ENCODE measurements at places on chromosomes 5 and 9. TPM values are rescaled to one million over a fixed set of nuclear protein-coding genes. Genes with fewer than 3 reads are reported as not detected.

- no peak for DNase-seq
Measured at GRCh38 chr5:78387468-78388153, 27.2 kb downstream of the SCAMP1 start.

DNA sequence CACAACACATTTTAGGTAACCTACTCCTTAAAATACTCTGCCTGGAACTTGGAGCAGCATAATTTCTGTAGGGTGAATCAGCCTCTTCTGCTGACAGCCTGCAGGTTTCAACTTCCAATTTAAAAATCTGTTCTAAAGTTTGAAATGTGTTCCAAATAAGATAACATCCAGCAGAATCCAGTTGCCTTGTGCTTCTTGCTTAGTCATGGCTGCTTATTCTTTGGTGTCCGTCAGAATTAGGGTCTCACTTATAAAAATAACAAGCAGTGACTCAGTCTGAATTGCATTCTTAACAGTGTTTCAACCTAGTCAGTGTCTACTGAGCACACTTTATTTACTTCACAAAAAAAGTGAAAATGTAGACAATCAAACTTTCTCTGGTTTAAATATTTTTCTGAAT is 3.7 kb downstream of the CDH6 start:
- no peak for DNase-seq

DNA sequence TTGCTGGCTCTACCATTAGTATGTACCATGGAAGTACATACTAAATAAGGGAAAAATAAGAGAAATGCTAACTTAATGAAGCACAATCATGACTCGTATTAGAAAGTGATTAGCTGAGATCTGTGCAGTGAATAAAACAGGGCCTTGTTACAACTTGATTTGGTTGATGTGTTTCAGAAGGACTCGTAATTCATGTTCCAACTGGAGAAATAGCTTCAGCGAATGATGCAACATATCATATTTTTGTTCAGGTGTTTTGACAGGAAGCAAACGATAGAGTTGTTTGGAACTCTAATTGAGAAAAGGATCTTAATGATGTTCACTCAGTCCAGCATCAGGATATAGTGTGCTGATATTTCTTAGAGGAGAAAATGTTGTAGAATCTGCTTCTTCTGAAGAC is 474.6 kb upstream of the WWC1 start:
- DNase-seq, result no peak

DNA sequence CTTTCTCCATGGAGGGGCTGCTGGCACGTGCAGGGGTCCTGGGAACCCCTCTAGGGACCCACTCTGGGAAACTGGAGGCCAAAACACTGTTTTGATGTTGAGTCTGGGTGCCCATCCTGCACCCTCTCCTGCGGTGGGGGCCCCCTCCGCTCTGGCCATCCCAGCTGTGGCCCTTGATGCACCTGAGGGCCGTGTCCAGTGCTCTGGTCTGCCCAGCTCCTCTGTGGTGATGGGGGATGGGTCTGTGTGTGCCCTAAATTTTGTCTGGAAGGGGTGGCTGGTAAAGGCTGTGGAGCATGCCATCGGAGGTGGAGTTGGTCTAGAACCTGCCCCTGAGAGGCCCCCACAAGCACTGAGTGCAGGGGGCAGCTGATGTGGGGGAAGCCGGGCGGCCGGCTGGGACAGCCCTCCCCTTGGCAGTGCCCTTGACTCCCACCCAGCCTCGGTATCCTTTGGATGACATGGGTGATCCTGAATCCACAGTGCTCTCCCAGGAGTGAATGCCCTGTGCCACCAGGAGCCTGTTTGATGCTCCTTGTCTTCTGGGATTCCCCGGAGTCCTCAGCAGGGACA is 26.3 kb downstream of the AHRR start:
- DNase-seq, result no peak

DNA sequence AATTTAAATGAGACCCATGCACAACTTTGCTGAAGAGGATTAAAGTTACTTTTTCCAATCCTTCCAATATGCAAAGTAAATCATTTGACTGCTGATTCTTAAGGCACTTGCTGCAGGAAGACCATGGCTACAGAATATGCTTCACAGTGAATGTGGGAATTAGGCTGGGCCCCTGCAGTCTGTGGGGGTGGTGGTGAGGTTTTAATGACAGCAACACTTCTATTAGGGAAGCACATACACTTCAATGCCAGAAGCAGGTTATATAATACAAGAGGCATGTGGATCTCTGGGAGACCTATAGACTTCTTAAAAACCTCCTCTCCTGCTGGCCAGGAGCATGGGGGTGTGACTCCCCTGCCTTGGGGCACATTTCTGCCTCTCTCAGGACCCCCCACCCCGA is 124.5 kb upstream of the KLF9 start:
- DNase-seq, result no peak

DNA sequence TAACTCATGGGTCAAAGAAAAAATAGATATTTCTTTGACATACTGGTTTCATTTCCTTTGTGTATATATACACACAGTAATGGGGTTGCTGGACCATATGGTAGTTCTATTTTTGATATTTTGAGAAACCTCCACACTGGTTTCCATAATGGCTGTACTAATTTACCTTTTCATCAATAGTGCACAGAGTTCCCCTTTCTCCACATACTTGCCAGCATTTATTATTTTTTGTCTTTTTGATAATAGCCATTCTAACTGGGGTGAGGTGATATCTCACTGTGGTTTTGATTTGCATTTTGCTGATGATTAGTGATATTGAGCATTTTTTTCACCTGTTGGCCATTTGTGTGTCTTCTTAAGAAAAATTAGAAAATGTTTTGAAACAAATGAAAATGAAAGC is 78.4 kb upstream of the CKMT2 start:
- DNase-seq, result no peak

- DNase-seq, result no peak
Measured at GRCh38 chr9:126125577-126125976, 201.1 kb upstream of the MVB12B start.

DNA sequence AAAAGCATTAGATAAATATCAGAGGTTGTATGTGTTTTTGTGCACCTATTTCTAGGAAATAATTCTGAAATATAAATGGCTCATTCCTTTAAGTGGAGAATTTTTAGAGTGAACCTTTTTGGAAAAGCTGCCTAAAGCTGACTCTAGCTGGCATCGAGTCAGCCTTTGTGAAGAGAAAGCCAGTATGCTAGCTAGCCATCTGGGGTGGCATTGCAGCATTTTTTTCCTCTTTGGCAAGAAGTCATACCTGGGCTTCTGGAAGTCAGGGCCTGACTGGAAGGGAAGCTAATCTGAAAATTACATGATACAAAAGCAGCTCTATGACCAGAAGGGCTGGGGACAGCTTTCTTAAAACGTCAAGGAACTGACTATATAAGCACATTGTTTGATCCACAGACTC is 19.7 kb downstream of the ANP32B start:
- DNase-seq, result no peak

GRCh38 chr9:98009437-98009836 is 26.3 kb downstream of the ANP32B start:
- DNase-seq, result no peak

DNA sequence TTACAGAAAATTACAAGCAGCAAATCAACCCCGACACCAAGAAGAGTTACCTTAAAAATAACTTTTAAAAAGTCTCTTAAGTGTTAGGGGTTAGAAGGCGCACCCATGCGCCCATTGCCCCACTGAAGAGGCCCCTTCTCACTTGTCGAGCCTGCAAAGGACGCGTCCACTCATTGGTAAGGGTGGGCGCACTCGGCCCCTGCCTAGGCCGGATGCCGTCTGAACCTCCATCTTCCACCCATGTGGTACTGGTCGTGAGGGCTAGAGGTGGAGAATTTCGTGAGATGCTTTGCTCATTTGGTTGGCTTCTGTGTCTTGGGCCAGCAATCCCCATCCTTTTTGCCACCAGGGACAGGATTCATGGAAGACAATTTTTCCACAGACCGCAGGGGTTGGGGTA is 27.5 kb upstream of the LRRC14B start:
- no peak for DNase-seq

- DNase-seq, result no peak
Measured at GRCh38 chr9:78386348-78386747, 89.4 kb downstream of the PSAT1 start.

DNA sequence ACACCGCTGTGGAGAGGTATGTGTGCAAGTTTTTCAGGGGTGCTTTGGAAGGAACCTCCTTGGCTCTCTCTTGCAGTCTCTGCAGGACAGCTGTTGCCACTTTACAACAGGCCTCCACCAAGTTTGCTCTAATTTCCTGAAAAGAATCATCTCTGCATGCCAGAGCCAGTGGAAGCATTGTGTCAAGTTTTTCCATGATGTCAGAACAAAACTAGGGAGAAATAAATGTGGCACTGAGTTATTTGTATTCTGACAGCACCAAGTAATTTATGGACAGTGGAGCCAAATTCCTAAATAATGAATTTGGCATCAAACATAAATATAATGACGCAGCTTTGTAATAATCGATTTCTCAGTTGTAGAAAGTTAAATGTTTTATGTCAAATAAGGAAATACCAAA is 146.9 kb downstream of the KIAA0825 start:
- DNase-seq, result peak; percentile 86

- DNase-seq, result no peak
Measured at GRCh38 chr9:134265078-134265477, 61.2 kb upstream of the RXRA start.

DNA sequence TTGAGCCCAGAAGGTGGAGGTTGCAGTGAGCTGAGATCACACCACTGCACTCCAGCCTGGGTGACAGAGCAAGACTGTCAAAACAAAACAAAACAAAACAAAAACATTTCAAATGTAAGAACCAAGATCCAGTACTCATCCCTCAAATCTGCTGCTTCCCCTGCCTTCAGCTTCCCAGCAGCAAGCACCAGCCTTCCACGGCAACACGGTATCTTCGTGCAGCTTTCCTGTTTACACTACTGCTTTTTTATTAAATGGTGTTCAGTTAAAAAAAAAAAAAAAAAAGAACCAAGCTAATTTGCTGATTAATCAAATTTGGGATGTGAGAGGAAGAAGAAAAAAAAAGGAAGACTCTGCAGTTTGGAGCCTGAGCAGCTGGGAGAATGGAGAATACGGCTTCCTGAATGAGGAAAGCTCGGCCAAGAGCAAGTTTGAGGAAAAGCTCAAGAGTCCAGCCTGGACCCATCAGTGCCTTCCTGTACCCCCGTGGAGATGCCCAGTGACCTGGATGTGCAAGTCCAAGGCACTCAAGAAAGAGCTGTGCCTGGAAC is 28.0 kb upstream of the SLC2A8 start:
- no peak for DNase-seq

GRCh38 chr9:5438301-5439162 is 807 bp upstream of the PLGRKT start:
- DNase-seq, result peak; percentile 28

DNA sequence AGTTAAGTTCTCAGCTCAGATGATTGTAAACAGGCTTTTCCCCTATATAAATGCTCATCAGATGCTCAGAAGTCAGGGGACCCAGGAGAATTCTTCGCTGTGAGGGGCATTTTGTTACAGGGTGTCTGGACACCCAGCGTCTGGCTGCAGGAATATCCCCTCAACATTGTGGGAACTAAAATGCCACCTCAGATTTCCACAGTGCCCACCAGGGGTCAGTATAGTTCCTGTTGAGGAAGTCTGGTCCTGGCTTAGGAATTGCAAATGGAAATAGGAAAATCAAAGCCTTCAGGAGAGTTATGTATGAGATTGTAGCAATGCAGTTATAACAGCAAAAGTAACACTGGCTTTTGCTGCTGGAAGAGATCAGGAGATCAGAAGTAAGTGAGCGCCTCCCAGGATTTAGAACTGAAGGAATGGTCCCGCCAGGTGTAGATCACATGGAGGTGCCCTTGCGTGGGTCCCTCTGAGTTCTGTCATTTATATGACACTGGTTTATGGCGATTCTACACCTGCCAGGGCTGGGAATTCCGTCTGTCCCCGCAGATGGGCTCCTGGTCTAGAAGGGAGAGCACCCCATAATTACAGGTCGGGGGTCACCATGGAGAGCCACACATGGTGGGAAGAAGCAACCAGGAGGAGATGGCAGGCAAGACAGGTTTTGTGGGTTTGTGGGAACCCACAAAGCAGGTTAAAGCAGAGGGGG is 47.1 kb upstream of the CTSL start:
- DNase-seq, result peak; percentile 91

- DNase-seq, result no peak
Measured at GRCh38 chr5:151617841-151618710, 26.9 kb upstream of the FAT2 start.

DNA sequence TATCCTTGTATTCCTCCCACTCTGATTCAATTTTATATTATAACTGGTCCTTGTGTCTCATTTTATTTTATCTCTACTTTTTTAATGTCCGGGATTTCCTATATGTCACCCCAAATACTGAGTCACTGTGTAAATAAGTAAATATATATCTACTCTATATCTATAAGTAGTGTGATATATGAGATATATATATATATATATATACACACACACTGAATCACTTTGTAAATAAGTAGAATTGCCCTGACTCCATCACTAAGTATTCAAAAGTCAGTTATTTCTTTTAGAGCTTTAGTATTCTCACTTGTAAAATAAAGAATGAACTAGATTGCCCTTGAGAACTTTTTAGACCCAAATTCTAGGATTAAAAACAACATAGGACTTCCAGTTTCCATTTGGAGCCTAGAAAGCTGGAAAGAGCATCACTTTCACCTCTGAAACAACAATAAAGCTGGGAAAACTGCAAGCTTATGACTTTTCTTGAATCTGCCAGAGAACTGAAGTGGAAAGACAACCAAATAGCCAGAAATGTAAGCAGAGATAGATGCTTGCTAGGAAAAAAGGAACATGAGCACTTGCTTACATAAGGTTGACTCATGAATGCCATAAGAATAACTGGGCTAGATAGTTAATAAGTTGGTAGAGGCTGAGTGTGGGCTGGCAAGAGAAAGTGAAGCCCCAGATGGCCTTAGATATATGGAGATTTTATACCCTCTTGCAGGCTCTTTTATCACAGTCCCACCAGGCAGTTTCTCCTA is 171.1 kb upstream of the TLX3 start:
- no peak for DNase-seq

GRCh38 chr5:73719632-73720031 is 93.6 kb downstream of the ARHGEF28 start:
- no peak for DNase-seq

GRCh38 chr5:179416114-179416822 is 71.0 kb upstream of the ADAMTS2 start:
- no peak for DNase-seq

DNA sequence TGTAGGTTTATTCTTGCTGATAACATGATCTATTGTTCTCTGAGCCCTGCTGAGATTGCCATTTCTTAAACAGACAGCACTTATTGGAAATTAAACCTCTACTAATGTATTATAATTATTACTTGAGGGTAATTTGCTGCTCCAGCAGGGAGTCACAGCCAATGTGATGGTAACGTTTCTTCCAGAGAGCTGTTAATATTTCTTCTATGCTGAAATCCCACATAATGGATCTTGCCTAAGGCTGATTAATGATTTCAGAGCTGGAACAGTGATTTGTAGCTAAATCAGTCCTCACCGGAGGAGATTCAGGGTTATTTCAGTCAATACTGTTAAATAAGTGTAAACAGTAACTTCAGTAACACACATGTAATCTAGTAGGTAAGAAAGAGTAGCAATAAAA is 170.1 kb downstream of the CDH12 start:
- no peak for DNase-seq

The PCA3 gene
- total RNA-seq, result 0.62 TPM

The SH2D3C gene
- total RNA-seq, result 13.6 TPM

The ZNF483 gene
- 9.3 TPM for total RNA-seq

The ROR2 gene
- total RNA-seq, result 14.0 TPM

The PPP3R2 gene
- total RNA-seq, result not detected

The PCDHB2 gene
- total RNA-seq, result 4.4 TPM

The TEK gene
- total RNA-seq, result 28.7 TPM

The ADAMTS16 gene
- 2.5 TPM for total RNA-seq

The ADRB2 gene
- 20.9 TPM for total RNA-seq

The SAP30L gene
- total RNA-seq, result 25.8 TPM

The CACNA1B gene
- 0.41 TPM for total RNA-seq

The ASS1 gene
- 74.5 TPM for total RNA-seq
